ENCODE measurements at places on chromosomes 7 and 10. TPM values are rescaled to one million over a fixed set of nuclear protein-coding genes. Genes with fewer than 3 reads are reported as not detected.

DNA sequence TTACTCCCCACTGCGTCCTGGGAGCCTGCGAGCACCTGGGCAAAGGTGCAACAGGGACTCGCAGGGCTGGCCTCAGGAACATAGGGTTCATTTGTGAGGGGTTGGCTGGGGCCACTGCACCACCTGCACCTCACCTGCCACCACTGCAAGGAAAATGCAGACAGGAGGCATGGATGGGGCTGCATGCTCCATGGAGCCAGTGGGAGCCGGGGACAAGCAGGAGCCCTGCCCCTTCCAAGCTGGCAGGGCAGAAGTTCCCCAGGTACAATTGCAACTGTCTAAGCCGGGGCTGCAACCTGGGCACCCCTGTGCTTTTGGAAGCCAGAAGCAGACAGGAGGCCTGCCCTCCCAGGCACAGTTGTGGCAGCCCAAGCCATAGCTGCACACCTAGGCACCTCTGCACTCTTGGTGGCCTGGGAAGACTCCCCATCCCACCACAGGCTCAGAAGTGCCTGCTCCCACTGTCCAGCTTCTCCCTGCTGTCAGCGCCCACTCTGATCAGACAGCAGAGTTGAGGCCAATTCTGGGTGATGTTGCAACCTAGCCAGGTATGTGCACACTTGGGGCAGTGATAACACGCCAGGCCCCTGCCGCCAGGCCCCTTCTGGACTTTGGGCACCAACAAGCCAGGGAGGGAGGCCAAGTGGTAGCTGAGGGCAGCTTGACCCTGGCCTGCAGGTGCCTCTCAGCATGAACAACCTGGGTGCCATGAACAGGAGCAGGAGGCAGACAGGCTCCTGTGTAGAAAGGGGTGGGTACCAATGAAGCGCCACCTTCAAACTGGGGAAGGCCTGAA is 58.2 kb downstream of the TMEM106B start:
- no peak for DNase-seq

GRCh38 chr7:99133766-99134564 is 9.9 kb downstream of the SMURF1 start:
- no peak for DNase-seq

DNA sequence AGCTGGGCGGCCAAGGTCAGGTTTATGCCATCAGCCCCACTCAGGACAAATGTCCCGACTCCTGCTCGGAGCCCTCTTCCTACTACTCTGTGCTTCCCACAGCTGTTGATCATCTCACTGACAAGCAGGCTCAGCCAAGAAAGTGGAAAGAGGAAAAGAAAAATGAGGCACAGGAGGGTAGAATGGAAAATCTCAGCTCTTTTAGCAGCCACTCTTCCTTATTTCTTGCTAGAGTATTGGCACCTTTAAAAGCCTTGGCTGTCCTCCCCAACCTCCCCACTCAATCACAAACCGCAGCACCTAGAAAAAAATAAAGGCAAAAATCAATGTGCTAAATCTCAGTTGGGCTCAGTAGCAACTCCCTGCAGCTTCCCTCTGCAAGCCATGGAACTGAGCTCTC is 35.3 kb upstream of the AGK start:
- no peak for DNase-seq

GRCh38 chr7:44269943-44270493 is 55.4 kb downstream of the CAMK2B start:
- DNase-seq, result no peak

GRCh38 chr10:15419279-15419874 is 48.3 kb upstream of the FAM171A1 start:
- no peak for DNase-seq

DNA sequence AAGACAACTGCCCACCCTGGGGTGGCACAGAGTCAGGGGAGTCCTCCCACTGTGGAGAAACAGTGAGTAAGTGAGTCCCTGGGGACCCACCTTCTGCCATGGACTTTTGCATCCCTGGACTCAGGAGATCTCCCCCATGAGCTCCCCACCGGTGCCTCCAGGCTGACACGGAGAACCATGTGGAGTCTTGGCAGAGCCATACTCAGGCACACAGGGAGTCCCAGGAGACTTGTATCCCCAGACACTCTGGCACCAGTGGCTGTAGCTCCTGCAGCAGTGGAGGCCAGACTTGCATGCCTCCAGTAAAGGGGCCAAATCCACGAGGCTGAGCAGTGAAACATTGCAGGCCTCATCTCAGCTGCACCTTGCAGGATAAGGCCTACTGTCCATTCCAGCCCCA is 791.4 kb downstream of the PCDH15 start:
- DNase-seq, result peak; percentile 20

DNA sequence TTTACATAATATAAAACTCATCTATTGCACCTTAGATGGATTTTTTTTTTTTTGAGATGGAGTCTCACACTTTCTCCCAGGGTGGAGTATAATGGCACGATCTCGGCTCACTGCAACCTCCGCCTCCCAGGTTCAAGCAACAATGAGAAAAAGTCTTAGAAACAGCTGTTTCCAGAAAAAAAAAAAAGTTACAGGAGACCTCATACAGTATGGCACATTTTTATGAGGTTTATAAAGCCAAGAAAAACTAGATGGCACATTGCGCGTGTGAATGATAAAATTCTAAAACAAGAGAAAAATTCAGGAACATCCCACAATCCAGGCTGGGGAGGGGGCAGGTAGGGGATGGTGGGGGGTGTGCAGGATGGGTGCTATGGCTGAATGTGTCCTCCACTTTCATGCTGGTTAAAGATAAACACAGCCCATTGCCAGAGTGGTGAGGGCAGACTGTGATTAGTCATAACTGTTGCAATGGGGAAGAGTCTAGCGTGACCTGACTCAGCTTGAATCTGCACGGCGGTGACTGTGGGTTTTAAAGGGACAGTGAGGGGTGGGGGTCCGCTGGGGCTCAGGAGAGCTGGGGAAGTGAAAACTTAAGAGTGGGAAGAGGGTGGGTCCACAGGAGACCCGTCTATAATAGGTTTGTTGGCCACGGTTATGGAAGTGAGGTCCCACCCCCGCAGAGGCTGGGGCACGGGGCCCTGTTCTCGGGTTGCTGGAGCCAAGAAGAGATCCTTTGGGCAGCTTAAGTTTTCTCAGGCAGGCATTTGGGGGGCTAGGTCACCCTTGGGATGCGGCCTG is 11.9 kb upstream of the LRRC27 start:
- no peak for DNase-seq

GRCh38 chr10:113071446-113071845 is 121.4 kb downstream of the TCF7L2 start:
- peak; percentile 84 for DNase-seq

GRM3 gene
- total RNA-seq, result not detected

NANOS1 gene
- total RNA-seq, result 10.0 TPM

- no peak for DNase-seq
Observed at GRCh38 chr10:110744782-110745181, 100.6 kb downstream of the RBM20 start.

DNA sequence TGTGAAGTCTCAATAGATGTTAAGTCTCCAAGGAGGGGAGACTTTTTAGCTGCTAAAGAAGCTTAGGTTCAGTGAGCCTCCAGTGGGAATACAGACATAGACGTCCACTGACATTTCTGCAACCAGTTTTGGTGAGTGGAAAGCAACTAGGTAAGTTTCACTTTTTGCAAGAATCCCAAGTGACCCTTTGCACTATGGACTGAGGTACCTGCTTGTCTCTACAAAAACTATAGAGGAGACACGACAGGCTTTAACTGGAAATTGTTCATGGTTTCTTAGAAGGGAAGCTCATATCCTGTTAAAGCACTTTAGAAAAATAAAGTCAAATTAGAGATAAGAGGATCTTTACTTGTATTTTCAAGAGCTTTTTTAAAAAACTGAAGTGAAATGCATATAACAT is 38.6 kb downstream of the GBF1 start:
- DNase-seq, result no peak

GRCh38 chr10:49519717-49520116 is 19.2 kb downstream of the ERCC6 start:
- no peak for DNase-seq

DNA sequence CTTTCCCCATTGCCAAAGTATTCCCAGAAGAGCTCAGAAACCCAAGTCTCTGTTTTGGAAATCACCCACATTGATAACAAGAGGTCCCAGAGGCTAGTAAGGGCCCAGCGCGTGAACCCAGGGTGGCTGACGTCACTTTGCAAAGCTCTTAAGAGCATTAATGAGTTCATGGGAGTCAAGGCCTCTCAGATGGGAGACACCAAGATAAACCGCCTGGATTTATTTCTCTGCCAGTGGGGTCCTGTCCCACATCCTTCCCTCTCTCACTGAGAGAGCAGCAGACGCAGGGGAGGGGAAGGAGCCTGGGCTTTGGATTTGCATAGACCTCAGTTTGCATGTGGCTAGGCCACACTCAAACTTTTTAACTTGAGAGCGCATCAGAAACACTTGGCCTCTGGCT is 184.8 kb upstream of the PDE1C start:
- DNase-seq, result peak; percentile 52

GRCh38 chr10:92087750-92088395 is 164.3 kb downstream of the BTAF1 start:
- DNase-seq, result peak; percentile 55

GNB2 gene
- total RNA-seq, result 101 TPM

Data from Right ventricle myocardium superior (tissue), 1 donor.